ENCODE measurements at places on chromosomes 2 and 18.

DNA sequence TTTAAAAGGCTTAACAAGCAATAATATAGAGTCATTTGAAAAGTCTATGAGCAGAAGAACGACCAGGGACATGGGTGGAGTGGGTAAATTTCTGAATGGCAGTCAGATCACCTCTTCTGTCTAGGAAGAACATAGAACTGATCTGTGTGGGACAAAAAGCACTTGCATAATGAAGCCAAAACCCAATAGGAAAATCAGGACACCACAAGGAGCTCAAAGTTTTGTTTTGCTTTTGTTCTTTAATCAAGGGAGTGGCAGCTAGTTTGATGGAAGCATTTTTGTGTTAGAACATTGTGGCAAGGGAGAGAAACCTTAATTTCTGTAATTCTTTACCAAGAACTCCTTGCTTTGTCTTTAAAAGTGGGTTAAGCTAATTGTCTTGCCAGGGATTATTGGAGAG is 240.2 kb upstream of the TANK start:
- no peak for DNase-seq

- DNase-seq: no peak
These were observed 199.3 kb upstream of the MYT1L start for GRCh38 chr2:2530334-2530733.

DNA sequence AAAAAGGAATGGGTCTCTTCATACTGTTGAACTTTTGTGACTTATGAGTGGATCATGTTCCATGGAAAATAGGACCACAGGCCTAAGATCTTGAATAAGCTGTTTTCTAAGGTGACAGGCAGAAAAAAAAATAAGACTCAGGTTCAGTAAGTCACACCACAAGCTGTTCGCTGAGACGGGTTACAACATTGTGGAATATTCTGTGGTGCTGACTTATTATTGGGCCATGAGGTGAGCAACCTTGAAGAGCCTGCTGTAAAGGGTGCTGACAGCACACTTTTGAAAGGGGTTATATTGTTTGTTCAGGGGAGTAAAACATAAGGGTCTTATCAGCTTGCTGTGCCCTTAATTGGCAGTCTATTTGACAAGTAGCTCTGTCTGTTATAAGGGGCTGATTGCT is 439.8 kb upstream of the SLC14A2 start:
- DNase-seq: no peak

GRCh38 chr2:70698847-70699246 is 69.2 kb downstream of the ADD2 start:
- DNase-seq: no peak

DNA sequence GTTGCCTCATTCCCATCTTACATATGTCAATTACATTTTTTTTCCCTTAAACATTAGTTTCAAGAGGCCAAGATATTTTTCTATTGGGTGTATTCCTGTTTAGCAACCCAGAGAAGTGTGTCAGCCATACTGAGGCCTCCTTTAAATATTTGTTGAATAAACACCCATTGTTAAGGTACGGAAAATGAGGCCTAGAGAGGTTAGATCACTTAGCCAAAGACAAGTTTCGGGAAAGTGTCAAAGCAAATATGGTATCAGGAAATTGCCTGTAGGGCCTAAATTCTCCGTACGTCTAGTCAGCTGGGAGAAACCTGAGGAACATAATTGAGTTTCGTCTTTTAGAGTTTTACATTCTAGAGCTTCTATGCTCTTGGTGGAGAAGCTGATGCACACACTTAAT is 1138.3 kb downstream of the DPP10 start:
- DNase-seq: no peak

- DNase-seq: no peak
These were observed 383.8 kb downstream of the NRXN1 start for GRCh38 chr2:50648041-50648700.

Measured in Daoy (cell line).